ENCODE measurements at places on chromosomes 11 and 22.

- no peak for DNase-seq
Observed at GRCh38 chr11:109552376-109552775, 130.4 kb downstream of the C11orf87 start.

GRCh38 chr11:27183672-27184457 lies 143.2 kb downstream of the BBOX1 start:
- peak; percentile 63 for DNase-seq

- no peak for DNase-seq
Observed at GRCh38 chr22:29342177-29342576, 26.7 kb upstream of the RASL10A start.

- no peak for DNase-seq
Observed at GRCh38 chr11:15863411-15863810, 492.9 kb downstream of the SOX6 start.

DNA sequence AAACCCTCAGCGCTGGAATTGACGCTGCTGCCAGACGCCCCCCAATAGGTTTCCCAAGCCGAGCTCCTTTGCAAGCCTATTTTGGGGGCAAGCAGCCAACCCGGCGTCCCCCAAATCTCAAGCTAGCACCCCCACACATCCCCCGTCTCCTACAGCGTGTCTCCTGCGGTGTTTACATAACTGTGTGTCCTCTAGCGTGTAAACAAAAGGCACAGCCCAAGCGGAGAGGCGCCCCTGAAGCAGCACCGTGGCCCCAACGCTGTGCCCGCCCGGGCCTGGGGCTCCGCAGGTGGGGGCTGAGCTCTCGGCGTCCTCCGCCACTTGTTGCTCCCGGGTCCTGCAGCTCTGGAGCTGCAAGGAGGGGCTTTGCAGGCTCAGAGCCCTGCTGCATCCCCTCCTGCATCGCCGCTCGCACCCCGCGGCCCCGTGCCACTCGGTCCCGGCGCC lies 1.6 kb downstream of the CADM1 start:
- DNase-seq = no peak

GRCh38 chr11:119338318-119338890 lies 2.3 kb downstream of the C1QTNF5 start:
- DNase-seq = peak; percentile 79

DNA sequence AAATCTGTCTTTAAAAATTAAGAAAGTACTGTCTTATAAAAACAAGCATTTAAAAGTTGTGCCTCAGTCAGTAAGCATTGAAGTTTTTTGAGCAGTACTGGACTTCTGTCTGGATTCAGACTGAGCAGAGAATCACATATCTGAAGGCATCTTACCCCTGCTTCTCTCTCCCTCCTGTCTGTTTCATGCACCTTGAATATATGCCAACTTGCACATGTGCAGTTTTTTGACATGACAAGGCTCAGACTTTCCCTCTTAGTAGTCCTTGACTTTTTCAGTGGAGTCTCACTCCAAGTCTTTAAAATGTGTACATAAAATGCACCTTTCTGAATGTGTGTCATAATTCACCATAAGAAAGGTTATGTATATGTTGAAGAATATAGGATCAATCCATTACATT lies 19.8 kb downstream of the SPECC1L start:
- DNase-seq = no peak
